ENCODE measurements at places on chromosomes 4 and X.

DNA sequence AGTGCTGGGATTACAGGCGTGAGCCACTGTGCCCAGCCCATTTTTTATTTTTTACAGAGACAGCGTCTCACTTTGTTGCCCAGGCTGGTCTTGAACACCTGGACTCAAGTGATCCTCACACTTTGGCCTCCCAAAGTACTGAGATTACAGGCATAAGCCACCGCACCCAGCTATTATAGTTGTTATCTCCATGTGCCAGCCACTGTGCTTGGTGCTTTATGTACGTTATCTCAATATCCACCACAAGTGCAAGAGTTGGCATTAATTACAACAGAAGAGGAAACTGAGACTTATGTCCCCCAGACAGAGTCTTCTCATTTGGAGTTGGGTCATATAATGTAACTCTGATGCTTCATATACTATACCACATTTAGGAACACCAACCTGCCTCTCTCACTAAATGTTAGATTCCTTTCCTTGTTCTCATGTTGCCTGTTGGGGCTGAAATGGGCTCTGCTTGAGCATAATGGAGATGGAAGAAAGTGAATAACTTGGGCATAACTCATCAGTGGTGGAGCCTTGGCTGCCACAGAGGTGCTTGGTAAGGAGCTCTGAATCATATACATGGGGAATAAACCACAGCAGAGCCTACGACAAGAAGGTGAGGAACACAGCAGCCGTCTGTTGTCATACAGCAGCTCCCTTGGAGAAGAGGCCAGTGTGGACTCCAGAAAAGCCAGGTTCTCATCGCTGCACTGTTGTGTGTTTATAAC, 84.3 kb downstream of the SPRY1 start:
- DNase-seq: no peak

DNA sequence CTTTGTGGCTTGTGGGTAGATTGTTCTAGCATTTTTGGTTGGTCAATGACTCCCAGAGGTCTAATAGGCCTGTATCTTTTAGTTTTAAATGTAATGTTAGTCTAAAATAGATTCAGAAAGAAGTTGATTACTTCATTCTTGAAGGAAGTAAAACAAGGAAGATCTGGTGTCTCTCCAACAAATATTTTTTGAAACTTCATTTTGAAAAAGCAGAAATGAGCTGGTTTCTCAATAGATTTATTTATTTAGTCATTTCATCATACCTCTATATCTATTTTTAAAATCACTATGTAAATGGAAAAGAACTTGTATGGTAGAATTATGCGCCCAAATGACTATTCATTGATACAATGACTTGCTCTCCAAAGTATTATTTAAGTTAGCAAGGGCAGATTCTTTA, 7.2 kb downstream of the HTR2C start:
- DNase-seq: no peak

DNA sequence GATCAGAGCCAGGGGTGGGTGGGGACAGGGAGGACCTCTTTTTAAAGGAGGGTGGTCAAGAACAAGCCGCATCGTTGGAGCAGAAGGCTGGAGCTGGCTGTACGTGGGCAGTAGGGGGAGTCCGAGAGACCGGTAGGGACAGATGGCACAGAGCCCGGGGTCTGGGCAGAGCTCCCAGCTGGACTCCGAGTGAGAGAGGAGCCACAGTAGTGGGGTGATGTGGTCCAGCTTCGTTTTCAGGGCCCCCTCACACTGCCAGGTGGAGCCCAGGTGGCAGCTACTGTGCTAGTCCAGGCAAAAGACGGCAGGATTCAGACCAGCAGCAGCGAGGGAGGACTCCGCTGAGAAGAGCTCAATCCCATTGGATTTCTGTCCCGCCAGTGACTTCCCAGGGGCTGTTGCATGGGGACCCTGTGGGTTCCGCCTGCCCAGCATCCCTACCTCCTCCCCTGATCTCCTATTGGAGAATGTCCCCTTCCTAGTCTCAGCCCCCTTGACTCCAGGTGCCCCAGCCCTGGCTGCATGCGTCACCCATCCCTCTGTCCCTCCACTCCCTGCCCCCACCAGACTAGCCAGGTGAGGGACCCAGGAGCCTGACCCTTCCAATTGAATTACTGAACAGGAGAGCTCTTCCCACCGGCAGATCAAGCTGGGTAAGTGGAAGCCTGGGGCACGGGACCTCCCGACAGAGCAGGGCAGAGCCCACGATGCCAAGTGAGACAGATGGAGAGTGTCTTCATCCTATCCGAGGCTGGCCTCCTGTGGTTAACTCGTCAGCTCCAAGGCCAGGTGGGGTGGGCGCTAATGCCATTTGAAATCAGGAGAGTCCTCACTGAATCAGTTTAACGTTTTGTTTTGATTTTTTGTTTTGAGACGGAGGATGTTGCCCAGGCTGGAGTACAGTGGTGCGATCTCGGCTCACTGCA, 2.9 kb downstream of the ARHGAP4 start:
- no peak for DNase-seq

- DNase-seq: no peak
These were observed 58.0 kb downstream of the SPCS3 start for GRCh38 chr4:176377780-176378179.

DNA sequence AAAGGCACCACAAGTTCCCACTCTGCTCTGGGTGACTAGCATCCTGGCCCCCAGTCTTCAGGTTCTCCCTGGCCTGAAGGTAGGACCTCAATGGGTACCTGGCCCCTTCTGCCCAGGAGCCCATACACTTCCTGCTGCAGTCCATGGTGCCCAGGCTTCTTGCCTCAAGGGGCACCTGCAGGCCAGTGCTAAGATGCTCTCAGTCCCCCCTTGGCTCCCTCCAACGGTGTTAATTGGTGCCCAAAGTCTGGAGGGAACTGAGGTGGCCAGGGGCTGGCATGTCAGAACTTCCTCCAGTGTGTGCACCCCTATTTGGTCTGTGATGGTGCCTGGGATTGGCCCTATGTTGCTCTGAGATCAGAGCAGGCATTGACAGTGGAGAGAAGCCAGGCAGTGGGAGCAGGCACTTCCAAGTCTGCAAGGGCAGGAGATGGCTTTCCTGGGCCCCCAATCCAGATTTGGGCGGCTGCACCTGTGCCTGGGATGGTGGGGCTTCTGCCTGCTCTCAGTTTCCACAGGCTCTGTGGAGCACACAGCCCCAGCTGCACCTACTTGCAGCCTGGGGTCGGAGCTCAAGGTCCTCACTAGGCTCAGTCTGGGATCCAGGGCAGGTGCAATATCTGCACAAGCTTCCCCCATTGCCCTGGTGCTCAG, 301.6 kb downstream of the FAM47B start:
- DNase-seq: no peak

DNA sequence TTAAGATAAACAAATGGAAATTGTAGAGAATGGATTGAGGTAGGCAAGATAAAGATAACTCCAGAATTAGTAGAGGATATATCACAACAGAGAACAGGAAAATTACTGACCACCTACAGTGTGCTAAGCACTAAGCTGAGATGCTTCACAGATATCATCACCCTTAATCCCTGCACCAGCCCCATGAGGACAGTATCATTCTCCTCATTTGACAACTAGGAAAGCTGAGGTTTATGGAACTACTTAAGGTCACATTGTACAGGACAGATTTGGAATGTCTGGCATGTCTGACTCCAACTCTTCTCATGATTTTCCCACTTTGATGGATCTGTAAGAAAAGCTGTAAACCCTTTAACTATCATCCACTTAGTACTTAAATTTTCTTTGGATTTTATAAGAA, 95.5 kb downstream of the CASK start:
- DNase-seq: no peak

DNA sequence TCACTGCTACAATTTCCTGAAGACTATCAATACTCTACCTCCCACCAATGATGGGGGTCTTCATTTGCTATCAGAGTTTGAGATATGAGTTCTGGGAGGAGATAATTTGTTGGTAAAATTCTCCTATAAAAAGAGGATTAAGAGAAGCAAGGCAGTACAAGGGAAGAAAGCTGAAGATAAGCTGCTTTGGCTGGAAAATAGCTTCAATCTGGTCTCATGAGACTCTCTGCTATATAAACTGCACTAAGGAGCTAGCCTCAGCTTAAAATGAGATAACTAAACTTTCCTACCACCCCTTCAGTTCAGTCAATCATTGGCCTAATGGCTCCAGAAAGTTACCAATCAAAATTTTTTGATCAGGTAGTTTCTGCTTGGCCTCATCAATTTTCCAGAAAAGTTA, 2105.0 kb downstream of the ARAP2 start:
- DNase-seq: no peak

DNA sequence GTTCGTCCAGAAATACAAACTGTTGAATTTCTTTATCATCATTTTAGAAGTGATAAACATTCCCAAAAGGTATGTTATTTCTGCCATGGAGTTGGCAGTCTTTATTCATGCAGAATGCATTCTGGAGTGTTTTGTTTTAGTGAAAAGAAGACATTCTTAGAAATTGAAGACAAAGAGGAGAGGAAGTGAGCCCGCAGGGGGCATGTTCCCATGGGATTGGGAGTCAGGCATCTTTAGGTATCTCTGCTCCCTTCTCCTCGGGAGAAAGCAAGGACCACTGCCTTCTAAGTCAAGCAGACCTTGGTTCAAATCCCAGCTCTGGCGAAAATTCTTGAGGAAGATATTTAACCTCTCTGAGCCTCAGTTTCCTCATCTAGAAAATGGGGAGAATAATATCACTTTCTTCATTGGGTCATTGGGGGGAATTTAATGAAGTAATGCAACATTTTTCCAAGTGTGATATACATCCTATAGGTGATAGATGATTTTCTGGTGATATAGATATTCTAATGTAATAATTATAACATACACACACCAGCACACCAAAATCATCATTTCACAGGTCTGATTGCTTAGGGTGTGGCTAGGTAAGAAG, 26.5 kb upstream of the CHRNA9 start:
- no peak for DNase-seq

DNA sequence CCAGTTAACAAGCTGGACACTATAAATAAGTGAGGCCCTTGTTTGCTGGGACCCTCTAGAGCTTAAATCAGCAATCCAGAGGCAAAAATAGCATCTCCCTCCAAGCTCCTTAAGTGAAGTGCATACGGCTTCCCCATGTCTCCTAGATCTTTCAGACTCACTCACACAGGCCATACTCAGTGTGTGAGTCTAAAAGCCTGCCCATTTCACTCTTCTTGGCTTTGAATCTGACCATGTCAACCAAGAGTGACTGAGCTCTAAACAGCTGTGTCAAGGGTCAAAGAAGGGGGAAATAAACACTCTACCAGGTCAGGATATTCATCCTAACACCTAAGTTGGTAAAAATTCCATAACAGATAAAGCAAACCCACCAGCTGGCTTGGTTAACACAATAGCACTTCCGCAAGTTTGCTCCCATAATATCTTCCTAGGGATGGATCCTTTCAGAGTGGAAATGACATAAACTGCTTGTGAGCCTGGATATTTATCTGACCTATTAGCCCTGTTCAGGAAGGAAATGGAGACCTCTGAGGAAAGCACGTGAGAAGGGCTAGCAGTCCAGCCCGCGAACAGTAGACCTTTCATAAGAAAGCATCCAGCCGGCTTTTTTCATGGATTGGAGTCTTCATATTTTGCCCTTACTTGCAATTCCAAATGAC, 65.6 kb downstream of the MID1 start:
- DNase-seq: no peak

GRCh38 chr4:174517502-174518445, 4.5 kb downstream of the HPGD start:
- no peak for DNase-seq

DNA sequence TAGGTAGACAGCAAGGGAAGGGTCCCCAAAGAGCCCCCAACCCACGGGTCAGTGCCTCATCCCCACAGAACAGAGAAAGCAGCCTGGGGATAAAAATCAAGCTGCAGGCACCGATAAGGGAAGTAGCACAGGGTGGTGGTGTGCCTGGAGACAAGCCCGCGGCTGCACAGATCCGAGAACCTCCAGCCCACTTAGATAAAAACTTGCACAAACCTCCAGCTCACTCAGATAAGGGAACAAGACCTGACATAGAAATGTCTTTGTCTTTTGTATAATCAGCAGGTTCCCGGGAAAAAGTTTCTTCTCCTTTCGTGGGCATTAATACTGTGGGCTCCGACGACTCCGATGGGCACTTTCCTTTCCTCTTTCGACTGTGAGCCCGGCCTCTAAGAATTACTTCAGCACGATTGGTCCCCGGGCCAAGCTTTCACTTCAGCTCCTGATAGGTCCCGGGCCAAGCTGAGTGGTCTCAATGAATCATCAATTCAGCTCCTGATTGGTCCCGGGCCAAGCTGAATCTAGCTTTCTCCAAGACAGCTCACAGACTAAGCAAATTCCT, 32.4 kb downstream of the PRDX4 start:
- DNase-seq: no peak

- no peak for DNase-seq
These were observed 112.5 kb downstream of the MAPK10 start for GRCh38 chr4:86247320-86247719.

GRCh38 chr4:67638136-67638535, 62.8 kb downstream of the UBA6 start:
- no peak for DNase-seq

DNA sequence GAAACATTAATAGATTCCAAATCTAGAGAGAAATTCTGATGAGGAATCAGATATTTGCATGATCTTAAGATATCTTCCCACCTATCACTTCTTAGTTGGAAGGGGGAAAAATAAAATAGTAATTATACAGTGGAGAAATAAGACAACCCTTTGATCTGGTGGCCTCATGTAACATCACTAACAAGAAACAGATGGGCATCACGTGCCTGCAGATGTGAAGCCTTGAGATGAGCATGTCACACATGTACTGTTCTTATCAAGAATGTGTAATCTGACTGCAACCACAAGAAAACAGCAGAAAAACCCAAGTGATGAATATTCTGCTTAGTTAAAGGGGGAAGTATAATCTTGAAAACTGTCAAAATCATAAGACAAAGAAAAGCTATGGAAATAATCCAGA, 31.4 kb upstream of the NKX6-1 start:
- no peak for DNase-seq

DNA sequence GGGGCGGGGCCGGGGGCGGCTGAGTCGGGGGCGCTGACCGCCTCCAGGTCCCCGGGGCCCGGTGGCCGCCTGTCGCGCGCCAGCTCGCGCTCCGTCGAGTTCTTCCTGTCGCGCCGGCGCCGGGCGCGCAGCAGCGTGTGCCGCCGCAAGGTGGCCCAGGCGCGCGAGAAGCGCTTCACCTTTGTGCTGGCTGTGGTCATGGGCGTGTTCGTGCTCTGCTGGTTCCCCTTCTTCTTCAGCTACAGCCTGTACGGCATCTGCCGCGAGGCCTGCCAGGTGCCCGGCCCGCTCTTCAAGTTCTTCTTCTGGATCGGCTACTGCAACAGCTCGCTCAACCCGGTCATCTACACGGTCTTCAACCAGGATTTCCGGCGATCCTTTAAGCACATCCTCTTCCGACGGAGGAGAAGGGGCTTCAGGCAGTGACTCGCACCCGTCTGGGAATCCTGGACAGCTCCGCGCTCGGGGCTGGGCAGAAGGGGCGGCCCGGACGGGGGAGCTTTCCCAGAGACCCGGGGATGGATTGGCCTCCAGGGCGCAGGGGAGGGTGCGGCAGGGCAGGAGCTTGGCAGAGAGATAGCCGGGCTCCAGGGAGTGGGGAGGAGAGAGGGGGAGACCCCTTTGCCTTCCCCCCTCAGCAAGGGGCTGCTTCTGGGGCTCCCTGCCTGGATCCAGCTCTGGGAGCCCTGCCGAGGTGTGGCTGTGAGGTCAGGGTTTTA, 1.5 kb downstream of the ADRA2C start:
- no peak for DNase-seq

All from NCI-H774 (cell line).